Liver (tissue), 10 donors: ENCODE measurements at places on chromosomes 16 and 17. TPM values are rescaled to one million over a fixed set of nuclear protein-coding genes. Genes with fewer than 3 reads are reported as not detected.
A peak's percentile ranks its signal among the peaks of the same experiment; 100 is the strongest.

The NUPR1 gene
- 16.1 TPM for total RNA-seq

The CES5A gene
- total RNA-seq, result not detected

The KRT25 gene
- not detected for total RNA-seq

The ABCC11 gene
- total RNA-seq, result 22.3 TPM

The ORAI3 gene
- 26.6 TPM for total RNA-seq

The PIRT gene
- total RNA-seq, result not detected

GRCh38 chr17:51848451-51848850 lies 310.1 kb downstream of the CA10 start:
- no peaks in the 10 kb centered on the region for H3K27me3 ChIP-seq
- H3K4me3 ChIP-seq, result no peak overlapping the region
- H3K27ac ChIP-seq, result no peak overlapping the region
- H3K36me3 ChIP-seq, result no peaks in the 10 kb centered on the region

DNA sequence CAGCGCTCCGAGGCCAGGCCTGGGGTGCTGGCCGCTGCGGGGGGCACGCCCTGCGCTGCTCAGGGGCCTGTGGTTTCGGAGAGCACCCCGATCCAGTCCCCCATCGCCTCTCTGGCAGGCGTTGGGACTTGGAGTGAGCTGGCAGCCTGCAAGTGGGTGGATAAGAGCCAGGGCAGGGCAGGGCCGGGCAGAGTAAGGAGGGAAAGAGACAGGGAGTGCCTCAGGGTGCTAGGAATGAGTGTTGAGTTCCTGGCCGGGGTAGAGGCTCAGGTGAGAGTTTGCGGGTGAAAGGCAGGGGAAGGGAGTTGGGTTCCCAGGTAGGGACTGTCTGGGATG lies 1.3 kb downstream of the CDH13 start:
- no peaks in the 10 kb centered on the region for H3K4me1 ChIP-seq
- no peak overlapping the region for H3K4me3 ChIP-seq
- no peak overlapping the region for H3K27ac ChIP-seq
- DNase-seq, result no peak
- H3K36me3 ChIP-seq, result no peaks in the 10 kb centered on the region
- H3K27me3 ChIP-seq, result peaks cover 14% of the 10 kb centered on the region

DNA sequence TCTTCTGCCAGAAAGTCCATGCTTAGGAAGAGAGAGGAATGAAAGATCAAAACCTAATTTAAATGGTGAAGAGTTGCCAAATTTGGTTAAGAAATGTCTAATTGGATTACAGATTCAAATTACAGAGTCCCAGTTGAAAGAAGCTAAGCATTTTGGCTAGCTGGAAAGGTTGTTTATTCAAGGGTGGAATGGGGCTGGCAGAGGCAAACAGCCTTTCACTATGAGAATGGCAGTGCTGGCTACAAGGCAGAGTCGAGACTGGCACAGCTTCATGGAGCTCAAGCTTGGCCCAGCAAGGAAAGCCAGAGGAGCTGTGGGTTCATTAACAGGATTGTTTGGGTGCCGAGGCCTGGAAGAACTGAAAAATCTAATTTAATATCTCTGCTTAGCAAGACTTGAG lies 13.6 kb downstream of the MAP3K3 start:
- no peaks in the 10 kb centered on the region for H3K27me3 ChIP-seq
- H3K27ac ChIP-seq, result no peak overlapping the region
- no peaks in the 10 kb centered on the region for H3K4me1 ChIP-seq
- H3K4me3 ChIP-seq, result no peak overlapping the region

- no peaks in the 10 kb centered on the region for H3K27me3 ChIP-seq
- no peaks in the 10 kb centered on the region for H3K36me3 ChIP-seq
- peak within 1 kb of the TSS; percentile 77 for H3K27ac ChIP-seq
- peak within 1 kb of the TSS; percentile 77 for H3K4me3 ChIP-seq
Observed at GRCh38 chr17:68955181-68955841, at the start of gene ABCA8. TSS of gene ABCA8 (minus strand) at chr17:68955392. CDS start at chr17:68942034, 13,358 bp downstream.

DNA sequence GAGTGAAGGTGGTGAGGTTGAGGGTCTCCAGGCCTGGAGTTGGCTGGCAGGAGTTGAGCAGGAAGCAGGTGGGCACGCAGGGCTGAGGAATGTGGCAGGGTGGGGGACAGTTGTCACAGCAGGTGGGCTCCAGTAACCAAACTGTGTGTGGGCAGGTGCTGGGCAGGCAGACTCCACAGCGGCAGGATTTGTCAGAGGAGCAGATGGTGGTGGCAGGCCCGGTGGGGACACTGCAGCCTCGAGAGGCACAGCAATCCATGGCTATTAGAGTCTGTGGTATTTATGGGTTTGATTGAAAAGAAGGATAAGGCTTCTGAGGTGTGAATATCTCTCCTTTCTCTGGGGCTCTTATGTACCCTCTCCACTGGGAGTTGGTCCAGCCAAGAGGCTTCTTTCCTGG lies at the start of gene KRTAP3-3:
KRTAP3-3 (minus strand) TSS at position 326 of the 400 bp plus-strand sequence; CDS start at position 259, 67 bp downstream.
- no peak for DNase-seq
- H3K27me3 ChIP-seq, result no peaks in the 10 kb centered on the region
- no peaks in the 10 kb centered on the region for H3K36me3 ChIP-seq
- H3K4me3 ChIP-seq, result no peak within 1 kb of the TSS
- no peak within 1 kb of the TSS for H3K27ac ChIP-seq

DNA sequence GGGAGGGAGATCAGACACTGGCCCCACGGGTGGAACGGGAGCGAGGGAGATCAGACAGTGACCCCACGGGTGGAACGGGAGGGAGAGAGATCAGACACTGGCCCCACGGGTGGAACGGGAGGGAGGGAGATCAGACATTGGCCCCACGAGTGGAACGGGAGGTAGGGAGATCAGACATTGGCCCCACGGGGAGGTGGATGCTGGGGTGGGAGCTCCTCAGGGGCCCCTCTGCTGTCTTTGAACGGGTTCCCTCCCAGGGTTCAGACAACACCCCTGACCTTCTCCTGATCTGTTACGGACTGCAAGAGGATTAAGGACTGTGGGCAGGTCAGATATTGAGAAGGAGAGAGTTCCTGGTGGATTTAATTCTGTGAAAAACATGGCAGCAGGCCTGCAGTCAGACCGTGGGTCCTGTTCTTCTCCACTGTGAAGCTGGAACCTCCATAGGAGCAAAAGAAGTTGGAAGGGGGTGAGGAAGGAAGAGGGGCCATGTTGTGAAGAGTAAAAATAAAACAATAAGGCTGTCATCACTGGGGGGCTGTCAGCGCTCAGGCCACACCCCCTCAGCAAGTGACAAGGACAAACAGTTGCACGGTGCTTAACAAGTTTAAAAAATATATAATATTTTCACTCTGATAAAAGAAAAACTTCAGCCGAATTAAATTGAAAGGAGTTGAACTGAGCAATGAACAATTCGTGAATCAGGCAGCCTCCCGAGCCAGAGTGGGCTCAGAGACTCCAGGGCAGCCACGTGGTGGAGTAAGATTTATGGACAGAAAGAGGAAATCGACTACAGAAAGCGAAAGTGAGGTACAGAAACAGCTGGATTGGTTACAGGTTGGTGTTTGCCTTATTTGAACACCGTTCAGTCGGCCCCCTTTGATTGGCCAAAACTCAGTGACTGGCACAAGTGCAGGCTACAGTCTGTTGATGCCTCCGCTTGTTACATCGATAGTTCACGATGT lies 348.7 kb upstream of the TNRC6C start:
- no peak for DNase-seq
- no peaks in the 10 kb centered on the region for H3K36me3 ChIP-seq
- no peak overlapping the region for H3K27ac ChIP-seq
- H3K4me3 ChIP-seq, result no peak overlapping the region
- H3K4me1 ChIP-seq, result no peaks in the 10 kb centered on the region
